Heart left ventricle (tissue), 16 donors: ENCODE measurements at places on chromosomes 13 and 19. TPM values are rescaled to one million over a fixed set of nuclear protein-coding genes. Genes with fewer than 3 reads are reported as not detected.

Gene NOP53
- 172 TPM for total RNA-seq

DNA sequence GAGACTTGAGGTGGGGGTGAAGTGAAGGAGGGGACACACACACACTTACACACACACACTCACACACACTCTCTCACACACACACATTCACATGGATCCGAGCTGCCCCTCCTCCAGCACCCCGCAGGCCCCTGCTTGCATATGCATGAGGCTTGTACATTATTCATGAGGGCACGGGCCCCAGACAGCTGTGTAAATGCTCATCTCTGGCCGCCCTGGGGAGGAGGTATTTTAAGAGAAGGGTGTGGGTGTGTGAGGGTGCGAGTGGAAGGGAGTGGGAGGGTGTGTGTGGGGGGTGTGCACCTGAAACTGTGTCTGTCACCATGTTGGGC lies 2.4 kb downstream of the NCAN start:
- peaks cover 30% of the 10 kb centered on the region for H3K27me3 ChIP-seq
- H3K36me3 ChIP-seq = no peaks in the 10 kb centered on the region
- H3K4me3 ChIP-seq = no peak overlapping the region
- DNase-seq = no peak
- no peaks in the 10 kb centered on the region for H3K4me1 ChIP-seq
- H3K27ac ChIP-seq = no peak overlapping the region

Gene RYR1
- 2.1 TPM for total RNA-seq

Gene RASIP1
- 10.7 TPM for total RNA-seq

GRCh38 chr13:50999641-51000040 lies 90.0 kb downstream of the RNASEH2B start:
- H3K4me3 ChIP-seq = no peak overlapping the region
- DNase-seq = no peak
- H3K36me3 ChIP-seq = no peaks in the 10 kb centered on the region
- H3K27me3 ChIP-seq = no peaks in the 10 kb centered on the region
- H3K4me1 ChIP-seq = peaks cover 2% of the 10 kb centered on the region

DNA sequence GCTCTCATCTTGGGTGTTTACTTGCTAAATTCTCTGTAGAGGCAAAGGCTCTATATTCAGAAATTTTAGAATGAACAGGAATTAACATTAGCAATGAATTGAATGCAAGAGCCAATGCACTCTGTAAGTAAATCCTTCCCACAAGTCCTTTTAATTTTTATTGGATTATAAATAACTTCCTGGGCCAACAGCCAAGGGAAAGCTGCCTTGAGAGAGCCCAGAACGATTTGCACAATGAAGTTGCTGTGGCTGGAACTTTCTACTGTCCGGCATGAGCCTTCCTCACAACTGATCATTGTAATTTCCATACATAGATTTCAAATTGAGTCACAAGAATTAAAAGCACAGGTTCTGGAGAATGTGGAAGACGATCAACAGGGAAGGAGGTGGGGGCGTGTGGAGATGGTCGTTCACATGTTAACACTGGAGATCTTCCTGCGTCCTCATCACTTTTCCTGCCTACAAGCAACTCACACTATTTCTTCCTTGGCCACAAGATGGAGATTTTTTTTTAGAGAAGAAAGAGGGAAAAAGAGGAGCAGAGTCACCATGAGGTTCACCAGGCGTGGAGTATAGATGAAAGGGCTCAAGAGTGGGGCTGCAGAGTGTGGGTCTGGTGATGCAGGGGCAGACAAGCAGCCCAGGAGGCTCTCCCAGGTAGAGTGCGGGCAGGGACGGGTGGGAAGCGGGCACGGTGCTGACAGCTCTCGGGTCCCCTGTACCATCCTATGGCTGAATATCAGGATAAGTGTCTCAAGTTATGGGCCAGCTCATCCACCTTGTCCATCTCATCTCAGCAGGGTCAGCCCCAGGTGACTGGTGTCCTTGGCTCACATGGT lies 110.7 kb downstream of the SOX1 start:
- H3K4me1 ChIP-seq = no peaks in the 10 kb centered on the region
- no peak for DNase-seq
- H3K27me3 ChIP-seq = no peaks in the 10 kb centered on the region
- no peak overlapping the region for H3K4me3 ChIP-seq

DNA sequence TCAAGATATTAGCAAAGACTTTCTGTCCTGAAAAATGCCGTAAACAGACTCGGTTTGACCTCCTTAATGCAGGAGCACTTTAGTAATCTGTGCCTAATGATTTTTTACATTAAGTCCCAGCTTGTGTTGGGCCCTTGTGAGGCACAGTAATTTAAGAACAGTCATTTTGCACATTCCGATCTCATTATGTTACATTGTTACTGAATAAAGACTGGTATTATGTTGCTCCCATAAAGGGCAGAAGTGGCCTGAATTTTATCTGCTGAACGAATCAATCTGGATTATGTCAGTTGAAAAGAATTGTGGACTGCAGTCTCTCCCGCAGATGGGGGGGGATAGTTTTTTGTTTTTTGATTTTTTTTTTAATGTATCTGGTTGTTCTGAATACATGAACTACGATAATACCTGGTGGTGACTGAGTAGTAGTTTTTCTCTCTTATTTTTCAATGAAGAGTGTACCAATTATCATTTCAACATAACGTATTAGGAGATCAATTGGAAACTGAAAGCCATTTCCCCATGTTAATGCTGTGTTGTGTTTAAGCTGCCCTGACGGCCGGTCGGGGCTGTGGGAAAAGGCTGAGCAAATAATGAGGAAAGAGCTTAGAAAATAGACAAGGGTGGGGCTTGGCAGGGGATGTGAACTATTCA lies 290.2 kb downstream of the ZNF536 start:
- H3K4me3 ChIP-seq = no peak overlapping the region
- H3K27me3 ChIP-seq = no peaks in the 10 kb centered on the region
- H3K27ac ChIP-seq = no peak overlapping the region
- H3K36me3 ChIP-seq = no peaks in the 10 kb centered on the region

DNA sequence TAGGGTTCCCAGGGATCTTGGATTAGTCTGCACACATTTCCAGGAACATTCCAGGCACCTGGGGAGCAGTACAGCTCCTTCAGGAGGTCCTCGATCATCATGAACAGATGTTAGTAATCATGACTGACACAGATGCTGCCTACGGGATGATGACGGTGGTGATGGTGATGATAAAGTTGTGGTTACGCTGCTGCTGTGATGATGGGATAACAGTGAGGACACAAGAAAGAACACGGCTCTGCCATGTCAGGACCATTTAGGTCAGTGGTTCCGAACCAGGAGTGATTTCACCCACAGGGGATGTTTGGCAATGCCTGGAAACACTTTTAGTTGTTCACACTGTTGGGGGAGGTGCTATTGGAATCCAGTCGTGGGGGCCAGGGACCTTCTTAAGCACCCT lies 1193.0 kb downstream of the UQCRFS1 start:
- H3K4me3 ChIP-seq = no peak overlapping the region
- H3K4me1 ChIP-seq = no peaks in the 10 kb centered on the region
- no peak for DNase-seq
- H3K27me3 ChIP-seq = no peaks in the 10 kb centered on the region
- no peaks in the 10 kb centered on the region for H3K36me3 ChIP-seq
